Endodermal cell (in vitro differentiated cells): ENCODE measurements at places on chromosomes 12 and 14.

DNA sequence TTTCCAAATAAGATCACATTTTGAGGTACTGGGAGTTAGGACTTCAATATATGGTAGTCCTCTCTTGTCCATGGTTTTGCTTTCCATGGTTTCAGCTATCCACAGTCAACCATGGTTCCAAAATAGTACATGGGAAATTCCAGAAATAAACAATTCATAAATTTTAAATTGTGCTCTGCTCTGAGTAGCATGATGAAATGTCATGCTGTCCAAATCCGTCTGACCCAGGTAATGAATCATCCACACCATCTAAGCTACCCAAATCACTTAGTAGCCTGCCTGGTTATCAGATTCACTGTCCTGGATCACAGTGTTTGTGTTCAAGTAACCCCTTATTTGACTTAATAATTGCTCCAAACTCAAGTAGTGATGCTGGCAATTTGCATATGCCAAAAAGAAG lies 197.9 kb downstream of the TMTC3 start:
- DNase-seq: no peak

- no peak for DNase-seq
Observed at GRCh38 chr14:49876563-49877127, 16.2 kb upstream of the ARF6 start.

GRCh38 chr14:104104076-104104901 lies 18.8 kb downstream of the ASPG start:
- peak; percentile 46 for DNase-seq

DNA sequence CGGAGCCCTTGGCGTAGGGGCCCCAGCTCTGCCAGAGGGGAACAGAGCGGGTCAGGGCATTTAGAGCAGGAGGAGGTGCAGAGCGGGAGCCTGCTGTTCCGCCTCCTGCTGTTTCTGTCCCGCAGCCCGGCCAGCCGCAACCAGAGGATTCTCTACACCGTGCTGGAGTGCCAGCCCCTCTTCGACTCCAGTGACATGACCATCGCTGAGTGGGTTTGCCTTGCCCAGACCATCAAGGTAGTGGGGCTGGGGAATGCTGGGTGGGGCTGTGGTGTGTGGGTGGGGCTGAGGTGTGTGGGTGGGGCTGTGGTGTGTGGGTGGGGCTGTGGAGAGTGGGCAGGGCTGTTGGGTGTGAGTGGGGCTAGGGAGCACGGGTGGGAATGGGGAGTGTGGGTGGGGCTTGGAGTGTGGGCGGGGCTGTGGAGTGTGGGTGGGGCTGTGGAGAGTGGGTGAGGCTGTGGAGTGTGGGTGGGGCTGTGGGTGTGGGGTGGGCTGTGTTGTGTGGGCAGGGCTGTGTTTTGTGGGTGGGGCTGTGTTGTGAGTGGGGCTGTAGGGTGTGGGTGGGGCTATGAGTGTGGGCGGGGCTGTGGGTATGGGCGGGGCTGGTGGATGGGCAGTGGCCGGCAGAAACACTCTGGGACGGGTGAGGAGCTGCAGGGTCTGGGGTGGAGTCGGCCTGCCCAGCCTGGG lies 8.0 kb downstream of the ASPG start:
- DNase-seq: no peak

- peak; percentile 76 for DNase-seq
Observed at GRCh38 chr12:10140001-10140400, 10.0 kb upstream of the CLEC7A start.

GRCh38 chr12:114765960-114766691 lies 82.2 kb upstream of the TBX3 start:
- DNase-seq: no peak

- DNase-seq: no peak
Observed at GRCh38 chr12:64187370-64187769, 34.7 kb downstream of the KICS2 start.

DNA sequence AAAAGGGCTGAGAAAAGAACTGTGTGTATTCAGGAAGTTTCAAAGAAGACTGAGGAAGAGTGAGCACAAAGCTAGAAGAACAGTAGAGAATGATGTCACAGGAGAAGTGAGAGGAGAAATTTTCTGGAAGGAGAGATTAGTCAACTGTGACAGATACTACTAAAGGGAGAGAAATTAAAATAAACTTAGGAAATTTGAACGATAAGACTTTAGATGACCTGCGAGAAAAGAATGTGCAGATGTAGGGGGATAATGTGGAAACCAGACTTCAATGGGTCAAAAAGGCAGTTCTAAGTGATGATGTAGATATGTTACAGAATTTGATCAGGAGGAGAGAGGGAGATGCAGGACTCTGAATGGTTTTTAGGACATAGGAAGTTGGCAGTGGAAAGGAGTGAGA lies 287.4 kb downstream of the SYT1 start:
- no peak for DNase-seq
